ENCODE measurements at places on chromosomes 6 and 20.
A peak's percentile ranks its signal among the peaks of the same experiment; 100 is the strongest.

DNA sequence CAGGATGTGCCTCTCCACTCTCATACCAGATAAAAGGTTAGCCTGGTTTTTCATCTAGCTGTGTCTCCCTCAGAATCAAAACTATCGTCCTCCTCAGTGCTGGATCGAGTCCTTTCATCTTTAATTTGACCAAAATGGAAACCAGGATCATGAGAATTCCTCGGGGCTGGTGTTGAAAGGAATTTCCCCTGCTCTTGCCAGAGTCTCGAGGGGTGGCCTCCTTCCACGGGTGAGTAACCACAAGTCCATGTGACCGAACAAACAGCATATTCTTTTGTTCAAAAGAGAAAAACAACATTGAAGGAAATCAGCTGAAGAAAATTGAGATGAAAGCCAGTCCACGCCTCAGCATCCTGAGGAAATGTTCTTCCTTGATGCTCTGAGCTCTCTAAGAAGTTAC lies 165.9 kb upstream of the CDYL start:
- peak; percentile 29 for DNase-seq

- DNase-seq, result no peak
These were observed 885 bp downstream of the MTCL3 start for GRCh38 chr6:127518191-127518709.

DNA sequence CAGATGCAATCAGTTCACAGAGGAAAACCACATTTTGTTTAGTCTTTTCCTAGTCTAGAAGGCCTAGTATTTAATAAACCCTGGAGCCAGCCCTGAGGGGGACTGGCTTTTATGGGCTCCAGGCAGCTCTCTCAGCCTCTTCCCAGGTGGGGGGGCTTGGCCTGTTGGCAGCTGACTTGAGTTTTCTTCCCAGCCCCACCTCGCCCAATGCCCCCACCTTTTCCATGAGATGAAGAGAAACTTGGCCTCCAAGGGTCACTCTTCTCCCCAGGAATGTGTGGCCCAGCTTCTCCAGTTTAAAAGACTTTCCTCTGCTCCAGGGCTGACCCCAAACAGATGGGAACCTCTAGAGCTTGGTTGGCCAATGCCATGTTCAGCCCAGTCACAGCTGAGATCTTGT lies 196.1 kb downstream of the BMP7 start:
- DNase-seq, result no peak

GRCh38 chr6:106122938-106123656 lies 37.0 kb downstream of the PRDM1 start:
- no peak for DNase-seq

GRCh38 chr6:164695896-164696295 lies 613.5 kb downstream of the C6orf118 start:
- no peak for DNase-seq

- peak; percentile 76 for DNase-seq
These were observed 368.9 kb upstream of the JARID2 start for GRCh38 chr6:14876778-14877613.

GRCh38 chr6:23566418-23566817 lies 559.6 kb upstream of the NRSN1 start:
- DNase-seq, result no peak

DNA sequence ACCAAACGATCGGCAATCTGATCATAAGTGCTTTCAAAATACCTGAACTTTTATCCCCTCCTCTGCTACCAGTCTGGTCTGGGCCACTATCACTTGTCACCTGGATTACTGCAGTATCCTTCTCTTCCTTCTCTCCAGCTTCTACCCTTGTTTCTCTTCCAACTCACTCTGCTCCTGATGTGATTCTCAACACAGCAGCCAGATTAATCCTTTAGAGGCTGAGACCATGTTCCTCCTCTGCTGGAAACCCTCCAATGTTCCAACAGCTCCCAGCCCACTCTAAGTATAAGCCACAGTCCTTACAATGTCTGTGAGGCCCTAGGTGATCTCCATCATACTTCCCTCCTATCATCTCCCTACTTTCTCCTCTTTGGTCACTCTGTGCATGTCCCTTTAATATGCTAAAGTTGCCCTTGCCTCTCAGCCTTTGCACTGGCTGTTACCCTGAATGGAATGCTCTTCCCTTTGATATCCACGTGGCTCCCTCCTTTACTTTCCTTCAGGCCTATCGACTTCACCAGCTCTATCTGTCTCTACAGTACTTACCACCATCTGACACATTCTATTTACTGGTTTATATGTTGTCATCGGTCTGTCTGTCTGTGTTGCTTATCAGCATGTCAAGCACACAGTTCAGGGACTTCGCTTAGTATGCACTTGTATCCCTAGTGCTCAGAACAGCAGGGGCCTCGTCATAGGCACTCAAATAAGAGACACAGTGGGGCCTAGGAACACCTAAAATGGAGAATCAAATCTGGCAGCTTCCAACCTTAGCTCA lies 35.0 kb upstream of the RNF24 start:
- DNase-seq, result no peak

DNA sequence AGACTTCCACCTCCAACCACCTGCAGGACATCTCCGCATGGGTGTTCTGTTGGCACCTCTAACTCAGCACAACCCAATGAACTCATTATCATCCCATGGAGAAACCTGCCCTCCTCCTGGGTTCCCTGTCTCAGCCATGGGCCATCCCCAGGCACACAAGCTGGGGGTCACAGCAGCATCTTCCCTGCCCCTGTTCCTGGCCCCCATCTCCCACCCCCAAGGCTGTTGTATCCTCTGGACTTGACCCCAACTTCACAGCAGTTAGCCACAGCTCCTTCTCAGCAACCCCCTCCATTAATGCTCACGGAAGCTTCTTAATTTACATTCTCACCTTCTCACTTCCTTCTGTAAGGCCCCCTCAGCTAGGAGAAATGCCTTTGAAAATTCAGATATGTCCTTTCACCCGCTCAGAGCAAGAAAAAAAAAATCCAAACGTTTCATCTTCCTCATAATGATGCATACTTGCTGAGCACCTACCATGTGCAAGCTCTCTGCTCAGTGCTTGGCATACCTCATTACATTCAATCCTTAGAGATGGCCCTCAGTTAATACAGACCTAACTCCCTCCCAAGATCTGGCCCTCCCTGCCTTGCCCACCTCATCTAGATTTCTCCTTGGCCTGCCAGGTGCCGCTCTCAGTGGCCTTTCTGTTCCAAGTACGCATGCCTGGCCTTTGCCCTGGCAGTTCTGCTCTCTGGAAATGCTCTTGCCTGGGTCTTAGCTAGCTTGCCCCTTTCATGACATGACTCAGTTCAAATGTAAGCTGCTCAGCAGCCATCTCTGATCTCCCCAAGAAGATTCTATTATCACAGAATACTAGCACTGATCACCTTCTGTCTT lies 2.5 kb upstream of the NELFCD start:
- DNase-seq, result no peak

GRCh38 chr20:4681991-4682401 lies 39.7 kb upstream of the PRND start:
- DNase-seq, result peak; percentile 54

DNA sequence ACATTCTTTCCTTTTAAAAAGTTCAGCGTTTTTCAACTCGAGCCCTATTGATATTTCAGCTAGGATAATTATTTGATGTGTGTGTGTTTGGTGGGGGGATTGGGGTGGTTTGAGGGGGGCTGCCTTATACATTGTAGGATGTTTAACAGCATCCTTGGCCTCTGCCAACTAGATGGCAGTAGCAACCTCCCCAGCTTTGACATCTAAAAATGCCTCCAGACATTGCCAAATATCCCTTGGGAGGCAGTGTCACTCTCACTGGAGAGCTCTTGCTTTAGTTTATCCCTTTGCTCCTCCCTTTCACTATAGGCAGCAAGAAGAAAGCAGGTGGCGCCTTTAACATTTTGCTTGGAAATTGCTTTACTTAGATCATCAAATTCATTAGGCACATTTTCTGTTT lies 14.6 kb upstream of the TP53TG5 start:
- no peak for DNase-seq

DNA sequence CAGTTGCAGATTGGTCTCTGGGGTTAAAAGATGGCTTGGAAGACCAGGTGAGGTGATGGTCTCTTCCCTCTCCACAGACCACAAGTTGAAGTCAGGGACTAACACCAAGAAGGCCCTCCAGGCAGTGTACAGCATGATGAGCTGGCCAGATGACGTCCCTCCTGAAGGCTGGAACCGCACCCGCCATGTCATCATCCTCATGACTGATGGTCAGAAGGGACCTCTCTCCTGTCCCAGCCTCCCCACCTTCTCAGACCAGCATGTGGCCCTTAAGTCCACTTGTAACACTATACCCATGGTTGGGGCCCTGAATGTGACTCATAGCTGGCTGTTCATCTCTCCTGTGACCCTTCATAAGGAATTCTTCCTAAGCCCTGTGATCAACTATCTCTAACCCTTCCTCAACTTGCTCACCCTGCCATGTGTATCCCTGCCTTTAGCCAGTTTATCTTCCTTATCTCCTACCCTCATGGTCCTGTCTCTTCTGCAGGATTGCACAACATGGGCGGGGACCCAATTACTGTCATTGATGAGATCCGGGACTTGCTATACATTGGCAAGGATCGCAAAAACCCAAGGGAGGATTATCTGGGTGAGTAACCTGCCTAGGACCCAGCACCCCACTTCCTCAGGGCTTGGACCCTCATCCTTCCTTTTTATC lies 3.0 kb downstream of the CFB start:
- DNase-seq, result no peak

DNA sequence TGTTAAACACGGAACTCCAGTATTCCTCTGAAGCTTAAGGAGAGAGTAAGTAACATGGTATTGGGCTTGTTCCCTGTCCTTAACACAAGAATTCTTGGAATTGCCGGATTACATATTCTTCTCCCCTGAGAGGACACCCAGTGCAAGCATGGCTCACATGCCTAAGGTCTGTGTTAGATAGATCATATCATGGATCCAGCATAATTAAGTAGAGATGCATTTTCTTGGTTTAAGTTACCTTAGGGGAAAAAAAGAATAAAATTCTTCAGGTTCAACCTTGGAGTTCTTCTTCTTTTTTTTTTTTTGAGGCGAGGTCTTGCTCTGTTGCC lies 53.9 kb downstream of the AKAP12 start:
- no peak for DNase-seq

DNA sequence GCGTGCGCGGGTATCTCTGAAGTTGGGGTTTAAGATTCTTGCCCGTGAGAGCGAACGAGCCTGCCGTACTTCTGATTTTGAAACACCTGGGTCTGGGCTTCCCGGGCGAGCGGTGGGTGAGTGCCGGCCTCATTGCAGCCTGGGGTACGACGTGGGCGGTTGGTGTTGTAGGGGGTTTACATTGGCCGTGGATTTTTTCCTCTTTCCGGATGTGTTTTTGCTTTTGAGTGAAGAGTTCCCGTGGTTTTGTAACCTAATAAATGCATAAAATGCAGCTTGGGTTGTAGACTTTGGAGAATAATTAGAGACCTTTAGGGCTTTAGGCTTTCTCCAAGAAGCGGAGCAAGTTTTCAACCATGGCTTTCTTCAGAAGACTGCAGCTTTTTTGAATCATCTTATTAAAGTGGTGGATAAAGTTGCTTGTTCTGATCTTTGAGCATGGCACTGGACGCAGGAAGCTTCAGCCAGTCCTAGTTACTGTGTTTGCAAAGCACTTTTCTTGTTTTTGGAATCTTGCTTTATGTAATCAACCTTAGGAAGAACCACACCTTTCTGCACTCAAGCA lies 314 bp downstream of the FARS2 start:
- no peak for DNase-seq

DNA sequence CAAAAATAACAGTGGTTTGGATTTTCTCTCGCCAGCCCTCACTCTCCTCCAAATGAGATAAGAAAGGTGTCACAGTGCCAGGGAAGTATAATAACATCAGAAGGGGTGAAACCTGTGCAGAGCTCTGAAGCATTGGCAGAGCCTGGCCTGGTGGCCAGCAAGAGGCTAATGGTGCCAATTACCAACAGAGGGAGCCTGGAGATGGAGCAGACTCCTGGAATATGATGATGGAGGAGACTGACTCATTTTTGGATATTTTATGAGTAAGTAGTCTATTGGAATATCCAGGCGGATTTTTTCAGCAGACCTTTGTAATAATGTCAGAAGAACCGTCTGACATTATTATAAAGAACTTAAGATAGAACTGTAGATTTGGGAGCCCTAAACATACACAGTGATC lies 442.6 kb upstream of the MARCKS start:
- peak; percentile 76 for DNase-seq

- no peak for DNase-seq
These were observed 10.5 kb downstream of the ZBTB2 start for GRCh38 chr6:151380848-151381205.

- DNase-seq, result no peak
These were observed 129.6 kb upstream of the NUP153 start for GRCh38 chr6:17836293-17836692.

DNA sequence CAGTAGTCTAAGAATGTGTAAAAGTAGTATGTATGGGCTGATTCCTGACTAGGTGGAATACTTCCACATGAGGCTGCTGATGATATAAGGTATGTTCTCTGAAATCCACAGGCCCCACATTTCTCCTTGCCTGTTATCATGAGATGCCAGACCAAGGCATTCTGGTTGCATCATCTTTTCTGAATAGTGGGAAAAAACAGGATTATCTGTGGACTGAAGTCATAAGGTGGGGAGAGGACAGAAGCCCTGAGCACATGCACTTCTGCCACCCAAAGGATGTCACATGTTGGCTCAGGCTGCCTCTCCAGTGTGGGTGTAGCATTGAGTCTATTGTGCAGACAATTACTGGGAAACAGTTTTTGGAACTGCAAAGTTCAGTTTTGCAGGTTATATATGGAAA lies 184.5 kb upstream of the RAB32 start:
- DNase-seq, result peak; percentile 55

DNA sequence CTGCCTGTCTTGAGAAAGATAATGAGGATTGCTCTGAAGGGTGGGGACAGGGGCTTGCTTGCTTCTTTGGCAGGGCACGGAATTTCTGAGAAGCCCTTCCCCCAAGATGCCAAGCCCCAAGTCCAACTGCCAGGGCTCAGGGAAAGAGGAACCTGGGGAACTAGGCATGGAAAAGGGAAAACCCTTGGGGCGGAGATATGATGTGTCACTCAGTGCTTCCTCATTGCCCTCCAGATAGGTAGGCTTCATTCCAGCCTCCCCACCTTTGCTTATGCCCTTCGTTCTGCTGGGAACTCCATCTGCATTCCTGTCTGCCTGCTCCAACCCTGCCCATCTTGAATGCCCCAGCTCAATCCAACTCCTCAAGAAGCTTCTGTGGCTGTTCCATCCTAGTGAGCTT lies 61.2 kb downstream of the VEGFA start:
- no peak for DNase-seq

DNA sequence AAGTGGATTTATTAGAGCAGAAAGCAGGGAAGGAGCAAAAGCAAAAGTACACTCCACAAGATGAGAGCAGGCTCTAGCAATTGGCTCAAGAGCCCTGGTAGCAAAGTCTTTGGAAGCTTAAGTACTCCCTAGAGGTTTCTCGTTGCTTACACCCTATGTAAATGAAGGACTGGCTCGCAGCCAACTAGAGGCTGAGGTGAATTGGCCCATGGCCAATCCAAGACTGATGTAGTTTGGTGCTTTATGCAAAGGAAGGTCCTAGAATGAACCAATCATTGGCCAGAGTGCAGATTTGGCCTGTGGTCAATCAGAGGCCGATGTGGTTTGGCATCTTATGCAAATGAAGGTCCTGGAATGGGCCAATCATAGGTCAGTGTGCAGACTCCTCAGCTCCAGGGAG lies 191.3 kb upstream of the ARID1B start:
- no peak for DNase-seq

- DNase-seq, result no peak
These were observed 1.1 kb upstream of the TULP4 start for GRCh38 chr6:158311193-158311592.

- no peak for DNase-seq
These were observed 5.7 kb upstream of the SIRPB2 start for GRCh38 chr20:1496930-1497329.
